ENCODE measurements at places on chromosomes 11 and 22. TPM values are rescaled to one million over a fixed set of nuclear protein-coding genes. Genes with fewer than 3 reads are reported as not detected.

Gene VPREB1
- not detected for total RNA-seq

Gene UQCC3
- 14.2 TPM for total RNA-seq

Gene TRIM49C
- not detected for total RNA-seq

Gene APOL1
- total RNA-seq: not detected

Gene GGTLC2
- total RNA-seq: not detected

Gene ZP1
- total RNA-seq: not detected

Gene CCDC89
- total RNA-seq: not detected

DNA sequence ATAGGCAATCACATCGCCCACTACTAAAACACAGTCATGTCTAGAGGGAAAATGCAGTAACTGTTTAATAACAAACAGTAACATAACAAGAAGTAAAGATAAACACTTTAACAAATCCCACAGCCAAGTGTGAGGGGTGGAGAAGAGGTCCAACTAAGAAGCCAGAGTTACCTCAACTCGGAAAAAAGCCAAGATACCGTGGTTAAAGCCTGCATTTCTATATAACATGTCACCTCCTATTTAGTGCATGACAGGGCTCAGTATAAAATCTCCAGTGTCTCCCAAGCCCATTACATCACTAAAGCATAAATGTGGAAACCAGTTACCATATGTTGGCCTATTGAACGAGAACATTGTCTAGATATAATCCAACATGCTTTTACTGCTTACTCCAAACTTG lies 281.7 kb downstream of the LRRC4C start:
- H3K27ac ChIP-seq: no peak overlapping the region
- no peak overlapping the region for H3K4me3 ChIP-seq
- no peak for DNase-seq

- H3K27me3 ChIP-seq: no peaks in the 10 kb centered on the region
- no peak overlapping the region for H3K27ac ChIP-seq
- no peaks in the 10 kb centered on the region for H3K36me3 ChIP-seq
- no peak for DNase-seq
- no peaks in the 10 kb centered on the region for H3K4me1 ChIP-seq
- no peak overlapping the region for H3K4me3 ChIP-seq
Measured at GRCh38 chr11:130744794-130745193, 171.5 kb downstream of the SNX19 start.

- no peaks in the 10 kb centered on the region for H3K4me1 ChIP-seq
- no peak overlapping the region for H3K4me3 ChIP-seq
- peaks cover 2% of the 10 kb centered on the region for H3K27me3 ChIP-seq
- no peaks in the 10 kb centered on the region for H3K36me3 ChIP-seq
- DNase-seq: no peak
- H3K27ac ChIP-seq: no peak overlapping the region
Measured at GRCh38 chr11:85088286-85088685, 538.9 kb downstream of the DLG2 start.

GRCh38 chr11:75872887-75873416 lies 57.9 kb downstream of the UVRAG start:
- DNase-seq: no peak
- H3K27me3 ChIP-seq: no peaks in the 10 kb centered on the region
- no peak overlapping the region for H3K27ac ChIP-seq
- peaks cover 6% of the 10 kb centered on the region for H3K4me1 ChIP-seq

GRCh38 chr11:107392611-107393010 lies 65.0 kb downstream of the CWF19L2 start:
- DNase-seq: no peak
- no peaks in the 10 kb centered on the region for H3K27me3 ChIP-seq
- H3K4me1 ChIP-seq: peaks cover 6% of the 10 kb centered on the region
- peaks cover 25% of the 10 kb centered on the region for H3K36me3 ChIP-seq

GRCh38 chr11:62645671-62645945 lies 805 bp downstream of the GANAB start:
- DNase-seq: no peak
- no peaks in the 10 kb centered on the region for H3K36me3 ChIP-seq
- peak overlapping the region; percentile 90 for H3K27ac ChIP-seq
- H3K4me1 ChIP-seq: no peaks in the 10 kb centered on the region

GRCh38 chr11:57222239-57222638 lies 14.8 kb downstream of the APLNR start:
- no peaks in the 10 kb centered on the region for H3K27me3 ChIP-seq
- H3K36me3 ChIP-seq: no peaks in the 10 kb centered on the region
- H3K4me1 ChIP-seq: no peaks in the 10 kb centered on the region
- no peak for DNase-seq
- H3K27ac ChIP-seq: no peak overlapping the region

DNA sequence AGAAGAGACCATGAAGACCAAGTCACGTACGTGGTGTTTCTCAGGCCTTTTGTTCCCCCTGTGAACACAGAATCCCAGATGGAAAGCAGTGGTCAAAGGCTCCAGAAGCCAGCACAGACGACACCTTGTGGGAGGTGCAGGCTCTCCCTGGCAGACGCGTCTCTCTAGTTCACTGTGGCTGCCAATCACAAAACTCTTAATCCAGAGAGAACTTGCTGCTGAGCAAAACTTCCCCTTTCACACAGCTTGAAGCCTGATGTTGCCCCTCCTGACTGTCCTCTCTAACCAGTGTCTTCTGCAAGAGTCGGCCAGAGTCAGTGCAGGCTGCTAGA lies 67.1 kb downstream of the PIWIL3 start:
- no peaks in the 10 kb centered on the region for H3K27me3 ChIP-seq
- no peak overlapping the region for H3K4me3 ChIP-seq
- DNase-seq: peak; percentile 53
- no peaks in the 10 kb centered on the region for H3K36me3 ChIP-seq
- peaks cover 3% of the 10 kb centered on the region for H3K4me1 ChIP-seq
- H3K27ac ChIP-seq: no peak overlapping the region

- no peak overlapping the region for H3K4me3 ChIP-seq
- no peaks in the 10 kb centered on the region for H3K4me1 ChIP-seq
- DNase-seq: no peak
- no peaks in the 10 kb centered on the region for H3K27me3 ChIP-seq
- H3K36me3 ChIP-seq: no peaks in the 10 kb centered on the region
- H3K27ac ChIP-seq: no peak overlapping the region
Measured at GRCh38 chr11:17850336-17850735, 115.8 kb downstream of the KCNC1 start.

- no peaks in the 10 kb centered on the region for H3K27me3 ChIP-seq
- no peaks in the 10 kb centered on the region for H3K4me1 ChIP-seq
- no peaks in the 10 kb centered on the region for H3K36me3 ChIP-seq
Measured at GRCh38 chr11:62087694-62088093, 36.1 kb upstream of the INCENP start.

GRCh38 chr11:76700177-76701100 lies 29.9 kb upstream of the LRRC32 start:
- H3K4me3 ChIP-seq: no peak overlapping the region
- H3K4me1 ChIP-seq: peaks cover 20% of the 10 kb centered on the region
- H3K27ac ChIP-seq: no peak overlapping the region
- H3K36me3 ChIP-seq: no peaks in the 10 kb centered on the region

GRCh38 chr11:29324328-29324727 lies 692.5 kb downstream of the KCNA4 start:
- DNase-seq: no peak
- no peaks in the 10 kb centered on the region for H3K36me3 ChIP-seq
- H3K4me3 ChIP-seq: no peak overlapping the region
- no peak overlapping the region for H3K27ac ChIP-seq
- no peaks in the 10 kb centered on the region for H3K4me1 ChIP-seq

GRCh38 chr11:41274831-41275230 lies 184.6 kb downstream of the LRRC4C start:
- no peaks in the 10 kb centered on the region for H3K4me1 ChIP-seq
- H3K27ac ChIP-seq: no peak overlapping the region
- no peak for DNase-seq
- no peaks in the 10 kb centered on the region for H3K27me3 ChIP-seq

DNA sequence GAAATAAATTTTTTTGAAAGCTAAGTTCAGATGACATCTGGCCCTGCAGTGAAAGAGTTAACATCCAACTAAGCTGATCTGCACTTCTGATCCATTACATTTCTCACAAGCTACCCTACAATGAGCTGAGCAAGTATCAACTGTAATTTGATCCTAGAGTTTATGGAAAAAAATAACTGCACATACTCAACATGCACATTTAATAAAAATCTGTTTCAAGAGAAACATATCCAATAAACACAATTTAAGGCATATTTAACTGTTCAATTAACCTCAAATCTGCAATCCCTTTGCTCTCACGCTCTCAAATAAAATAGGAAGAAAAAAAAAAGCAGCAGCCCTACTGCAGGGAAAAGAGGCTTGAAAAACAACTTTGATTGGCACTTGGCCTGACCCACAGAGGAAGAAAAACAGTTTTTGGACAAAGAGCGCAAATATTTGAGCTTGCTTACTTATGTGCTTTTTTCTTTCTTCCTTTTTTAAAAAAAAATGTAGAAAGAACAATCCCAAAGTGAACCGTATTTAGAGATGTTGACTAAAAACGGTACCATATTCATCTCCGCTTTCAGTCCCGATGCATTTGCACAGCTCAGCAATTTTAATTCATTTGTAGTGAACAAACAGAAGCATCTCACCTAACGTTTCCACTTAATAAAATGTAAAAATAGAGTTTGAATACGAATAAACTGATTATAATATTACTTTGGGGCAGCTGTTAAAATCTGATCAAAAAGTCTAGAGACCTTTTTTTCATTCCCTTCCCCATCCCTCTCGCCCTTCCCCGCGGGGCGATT lies 1.6 kb downstream of the SESN3 start:
- no peak for DNase-seq
- no peaks in the 10 kb centered on the region for H3K36me3 ChIP-seq
- H3K4me3 ChIP-seq: peak overlapping the region; percentile 97
- no peak overlapping the region for H3K27ac ChIP-seq

GRCh38 chr11:28346209-28346608 lies 238.0 kb downstream of the METTL15 start:
- no peaks in the 10 kb centered on the region for H3K4me1 ChIP-seq
- H3K4me3 ChIP-seq: no peak overlapping the region
- no peak for DNase-seq
- H3K27ac ChIP-seq: no peak overlapping the region
- H3K27me3 ChIP-seq: no peaks in the 10 kb centered on the region

DNA sequence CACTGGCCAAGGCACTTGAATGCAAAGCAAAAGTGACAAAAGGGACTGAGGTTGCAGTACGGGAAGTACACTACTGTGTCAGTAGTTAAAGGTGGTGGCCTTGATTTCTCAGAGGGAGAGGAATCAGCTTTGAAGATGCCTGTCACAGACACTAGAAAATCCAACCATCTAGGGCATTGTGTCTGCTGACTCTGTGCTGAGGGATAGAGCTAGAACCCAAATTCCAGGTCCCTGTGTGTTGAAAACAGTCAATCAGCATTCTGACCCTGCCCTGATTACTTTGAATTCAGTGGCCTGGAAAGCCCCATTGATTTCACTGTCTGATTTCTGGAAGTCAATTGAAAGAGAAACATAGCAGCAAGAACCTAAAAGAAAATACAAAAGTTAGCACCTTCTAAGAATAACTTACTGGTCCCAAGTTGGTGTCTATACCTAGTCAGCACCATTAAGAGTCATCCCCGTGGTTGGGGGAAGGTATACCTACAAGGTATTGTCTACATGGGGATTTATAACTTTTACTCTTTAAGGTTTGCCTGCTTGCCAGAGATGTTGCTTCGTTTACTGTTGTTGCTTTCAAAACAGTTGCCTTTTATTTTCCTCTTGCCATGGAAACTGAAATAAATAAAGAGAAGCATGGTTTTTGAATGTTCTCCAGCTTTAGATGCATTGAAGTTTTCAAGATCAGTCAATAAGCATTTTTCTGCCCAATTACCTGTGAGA lies 97.3 kb downstream of the PDHX start:
- no peak for DNase-seq
- no peaks in the 10 kb centered on the region for H3K36me3 ChIP-seq
- peaks cover 4% of the 10 kb centered on the region for H3K4me1 ChIP-seq
- H3K4me3 ChIP-seq: no peak overlapping the region
- no peaks in the 10 kb centered on the region for H3K27me3 ChIP-seq

GRCh38 chr11:117750916-117751662 lies 45.9 kb downstream of the DSCAML1 start:
- no peaks in the 10 kb centered on the region for H3K4me1 ChIP-seq
- H3K27ac ChIP-seq: no peak overlapping the region
- no peaks in the 10 kb centered on the region for H3K27me3 ChIP-seq
- H3K4me3 ChIP-seq: no peak overlapping the region
- H3K36me3 ChIP-seq: no peaks in the 10 kb centered on the region

GRCh38 chr11:123086305-123086704 lies 24.4 kb upstream of the HSPA8 start:
- no peaks in the 10 kb centered on the region for H3K4me1 ChIP-seq
- no peaks in the 10 kb centered on the region for H3K36me3 ChIP-seq
- DNase-seq: no peak
- H3K27me3 ChIP-seq: no peaks in the 10 kb centered on the region

GRCh38 chr22:41891407-41891806 lies 23.5 kb downstream of the SHISA8 start:
- no peak overlapping the region for H3K27ac ChIP-seq
- no peak overlapping the region for H3K4me3 ChIP-seq
- no peaks in the 10 kb centered on the region for H3K4me1 ChIP-seq
- no peaks in the 10 kb centered on the region for H3K27me3 ChIP-seq
- DNase-seq: no peak

DNA sequence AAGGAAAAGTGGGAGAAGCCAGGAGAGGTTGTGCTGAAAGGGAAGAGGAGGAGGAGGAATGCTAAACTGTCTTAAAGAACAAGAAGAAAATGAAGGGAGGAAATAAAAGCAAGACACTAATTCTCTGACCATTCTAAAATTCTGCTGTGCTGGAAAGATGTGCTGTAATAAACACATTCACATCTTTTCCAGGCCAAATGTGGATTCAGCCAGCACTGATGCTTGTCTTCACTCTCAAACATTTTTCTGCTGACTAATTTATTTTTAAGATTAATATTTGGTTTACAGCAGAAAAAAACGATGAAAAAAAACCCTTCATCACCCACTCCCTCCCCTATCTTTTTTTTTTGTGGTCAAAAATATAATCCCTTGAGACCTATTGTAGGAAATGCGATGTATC lies 223.6 kb downstream of the SWAP70 start:
- no peak for DNase-seq
- H3K27me3 ChIP-seq: no peaks in the 10 kb centered on the region
- H3K36me3 ChIP-seq: no peaks in the 10 kb centered on the region
- no peaks in the 10 kb centered on the region for H3K4me1 ChIP-seq

- peaks cover 3% of the 10 kb centered on the region for H3K4me1 ChIP-seq
- peak overlapping the region; percentile 62 for H3K4me3 ChIP-seq
- H3K27ac ChIP-seq: no peak overlapping the region
- no peak for DNase-seq
- no peaks in the 10 kb centered on the region for H3K36me3 ChIP-seq
Measured at GRCh38 chr11:46389450-46390330, 1.9 kb downstream of the CHRM4 start.

DNA sequence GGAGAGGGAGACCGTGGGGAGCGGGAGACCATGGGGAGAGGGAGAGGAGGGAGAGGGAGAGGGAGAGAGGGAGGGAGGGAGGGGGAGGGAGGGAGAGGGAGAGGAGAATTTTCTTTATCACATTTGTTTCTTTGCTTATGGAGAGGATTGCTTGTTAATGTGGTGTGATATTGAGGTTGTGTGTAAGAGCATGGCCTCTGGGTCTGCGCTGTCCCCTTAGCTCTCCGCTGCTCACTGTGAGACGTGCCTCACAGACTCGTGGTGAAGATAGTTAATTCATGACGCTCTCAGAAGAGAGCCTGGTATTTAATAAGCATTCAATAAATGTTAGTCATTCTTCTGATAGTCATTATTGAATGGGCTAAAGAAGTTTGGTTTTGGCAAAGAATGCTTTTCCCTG lies 26.2 kb downstream of the PPFIA1 start:
- peaks cover 24% of the 10 kb centered on the region for H3K36me3 ChIP-seq
- DNase-seq: no peak
- H3K27ac ChIP-seq: no peak overlapping the region
- no peaks in the 10 kb centered on the region for H3K27me3 ChIP-seq

GRCh38 chr11:31711137-31711536 lies 100.0 kb downstream of the PAX6 start:
- H3K27ac ChIP-seq: no peak overlapping the region
- DNase-seq: no peak
- no peaks in the 10 kb centered on the region for H3K27me3 ChIP-seq
- H3K36me3 ChIP-seq: no peaks in the 10 kb centered on the region
